ENCODE measurements at places on chromosomes 6 and 20.

- peak; percentile 7 for DNase-seq
Observed at GRCh38 chr6:146700078-146700686, 101.4 kb downstream of the ADGB start.

DNA sequence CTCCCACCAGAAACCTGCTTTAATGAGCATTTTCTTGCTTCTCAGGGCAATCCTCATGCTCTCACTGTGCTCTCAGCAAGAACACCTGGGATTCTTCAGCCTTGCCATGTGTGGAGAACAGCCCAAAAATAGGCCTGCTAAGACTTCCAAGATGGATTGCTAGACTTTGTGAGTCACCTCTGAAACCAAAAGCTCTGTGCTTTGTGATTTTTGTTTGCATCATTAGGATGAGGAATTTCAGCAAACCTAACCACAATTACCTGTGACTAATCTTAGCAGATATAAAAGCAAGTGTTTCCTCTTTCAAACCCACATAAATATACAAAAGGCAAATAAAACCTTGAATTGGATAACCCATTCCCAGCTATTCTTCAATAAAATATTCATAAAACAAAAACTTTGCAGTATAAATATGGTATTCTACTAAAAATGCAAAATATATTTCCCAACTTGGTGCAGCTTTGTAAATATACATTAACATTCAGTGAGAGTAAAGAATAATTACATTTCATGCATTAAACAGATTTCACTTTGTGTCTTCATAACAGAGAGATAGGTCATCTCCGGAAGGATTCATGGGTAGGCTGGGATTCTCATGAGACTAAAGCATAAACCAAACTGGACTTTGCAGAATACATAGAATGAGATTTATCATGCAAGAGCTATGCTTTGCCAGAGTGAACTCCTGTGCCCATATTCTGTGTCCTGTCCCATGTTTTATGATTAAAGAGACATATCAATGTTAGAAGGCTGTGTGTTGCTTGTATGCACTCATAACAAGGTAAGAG, 33.5 kb downstream of the TPBG start:
- no peak for DNase-seq

GRCh38 chr20:17748279-17748678, 48.5 kb downstream of the BANF2 start:
- DNase-seq, result no peak

- no peak for DNase-seq
Observed at GRCh38 chr6:132401618-132402285, 477 bp upstream of the MOXD1 start.

GRCh38 chr20:47292581-47292980, 63.9 kb downstream of the ZMYND8 start:
- no peak for DNase-seq

DNA sequence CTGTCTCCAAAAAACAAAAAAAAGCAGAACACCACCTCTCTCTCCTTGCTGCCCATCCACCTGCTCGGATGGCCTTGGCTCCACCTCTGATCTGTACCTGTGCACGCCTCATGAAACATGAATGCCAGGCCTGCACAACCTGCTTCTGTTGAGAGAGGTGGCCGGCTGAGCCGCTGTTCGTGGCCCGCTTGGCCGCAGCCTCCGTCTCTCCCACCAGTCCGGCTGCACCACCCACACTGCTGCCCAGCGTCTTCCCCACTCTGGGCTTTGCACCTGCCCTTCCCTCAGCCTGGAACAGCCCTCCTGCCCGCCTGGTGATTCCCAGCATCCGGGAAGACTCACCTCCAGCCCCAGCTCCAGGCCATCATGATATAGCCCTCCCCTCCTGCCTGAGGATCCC, 12.2 kb upstream of the ZBTB46 start:
- DNase-seq, result no peak

DNA sequence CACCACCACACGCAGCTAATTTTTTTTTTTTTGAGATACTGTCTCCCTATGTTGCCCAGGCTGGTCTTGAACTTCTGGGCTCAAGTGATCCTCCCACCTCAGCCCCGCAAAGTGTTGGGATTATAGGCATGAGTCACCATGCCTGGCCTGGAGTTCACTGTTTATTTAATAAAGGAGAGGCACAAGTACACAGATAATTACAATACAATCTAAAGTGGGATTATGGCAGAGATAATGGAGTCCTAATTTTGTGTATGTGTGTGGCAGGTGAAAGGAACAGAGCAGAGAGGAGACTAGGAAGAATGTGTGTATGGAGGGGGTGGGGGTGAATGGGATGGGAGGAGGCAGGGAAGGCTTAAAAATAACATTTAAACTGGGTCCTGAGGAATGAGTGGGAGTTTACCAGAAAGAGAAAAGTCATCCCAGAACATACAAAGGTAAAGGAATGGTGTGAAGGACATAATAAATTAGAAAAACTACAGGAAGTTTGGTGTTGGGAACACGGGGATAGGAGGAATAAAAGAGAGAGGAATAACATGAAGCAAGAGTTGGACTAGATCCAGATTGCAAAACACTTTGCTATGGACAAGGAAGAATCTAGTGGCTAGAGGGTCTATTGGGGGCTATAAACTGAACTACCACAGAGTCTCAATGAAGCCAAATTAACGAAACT, 4.4 kb downstream of the NCOA5 start:
- DNase-seq, result no peak

GRCh38 chr6:44006123-44006871, 121.0 kb downstream of the MRPL14 start:
- DNase-seq, result no peak

DNA sequence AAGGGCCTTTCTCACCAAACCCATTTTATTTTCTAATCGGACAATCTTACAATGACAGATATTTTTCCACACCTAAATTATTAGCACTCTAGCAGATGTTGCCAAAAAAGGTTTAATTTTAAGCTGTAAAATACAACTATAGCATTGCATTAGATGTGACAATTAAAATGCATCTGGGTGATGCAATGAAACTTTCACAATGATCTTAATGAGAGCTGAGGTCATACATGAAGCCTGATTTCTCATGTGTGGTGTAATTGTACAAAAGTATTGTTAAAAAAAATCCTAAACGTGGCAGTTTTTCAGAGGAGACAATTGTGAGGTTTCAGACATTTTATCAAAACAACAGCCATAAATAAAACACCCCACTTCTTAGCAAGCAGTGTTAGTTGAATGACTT, 606.0 kb downstream of the HDGFL1 start:
- no peak for DNase-seq

- DNase-seq, result no peak
Observed at GRCh38 chr6:128149796-128150195, 248.9 kb upstream of the THEMIS start.

- DNase-seq, result no peak
Observed at GRCh38 chr6:26441977-26442376, 1.7 kb downstream of the BTN3A3 start.

GRCh38 chr6:106733386-106733785, 104.0 kb downstream of the QRSL1 start:
- DNase-seq, result no peak

GRCh38 chr6:7108964-7109836, 1.4 kb downstream of the RREB1 start:
- no peak for DNase-seq

- no peak for DNase-seq
Observed at GRCh38 chr20:40422656-40423055, 266.4 kb downstream of the MAFB start.

DNA sequence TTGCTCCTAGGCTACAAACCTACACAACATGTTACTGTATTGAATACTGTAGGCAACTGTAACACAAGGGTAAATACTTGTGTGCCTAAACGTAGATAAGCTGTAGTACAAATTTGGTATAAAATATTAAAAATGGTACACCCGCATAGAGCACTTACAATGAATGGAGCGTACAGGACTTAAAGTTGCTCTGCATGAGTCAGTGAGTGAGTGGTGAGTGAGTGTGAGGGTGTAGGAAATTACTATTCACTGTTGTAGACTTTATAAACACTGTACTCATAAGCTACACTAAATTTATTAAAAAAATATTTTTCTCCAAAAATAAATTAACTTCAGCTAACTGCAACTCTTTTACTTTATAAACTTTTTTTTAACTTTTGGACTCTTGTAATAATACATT, 391.6 kb downstream of the ADGRB3 start:
- no peak for DNase-seq

- DNase-seq, result no peak
Observed at GRCh38 chr6:126167726-126168125, 172.2 kb upstream of the CENPW start.

- DNase-seq, result no peak
Observed at GRCh38 chr6:131197716-131198115, 62.4 kb downstream of the AKAP7 start.

DNA sequence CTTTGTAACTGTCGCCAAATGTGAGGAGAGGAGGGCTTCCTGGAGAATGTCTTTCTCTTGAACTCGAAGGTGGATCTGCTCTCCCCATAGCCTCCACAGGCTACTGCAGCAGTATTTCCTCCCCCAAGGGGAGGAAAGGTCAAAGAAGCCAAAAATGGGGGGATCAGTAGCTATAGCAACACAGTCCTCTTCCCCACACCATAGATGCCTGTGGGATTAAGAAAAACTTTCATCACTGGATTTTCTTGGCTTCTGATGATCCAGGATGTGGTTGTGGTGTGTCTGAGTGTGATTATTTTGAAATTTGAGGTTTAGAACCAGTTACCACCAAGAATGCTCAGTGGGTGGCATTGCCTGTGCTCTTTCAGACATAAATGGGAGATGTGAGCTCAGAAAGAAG, 140.1 kb upstream of the SPACA1 start:
- peak; percentile 28 for DNase-seq

DNA sequence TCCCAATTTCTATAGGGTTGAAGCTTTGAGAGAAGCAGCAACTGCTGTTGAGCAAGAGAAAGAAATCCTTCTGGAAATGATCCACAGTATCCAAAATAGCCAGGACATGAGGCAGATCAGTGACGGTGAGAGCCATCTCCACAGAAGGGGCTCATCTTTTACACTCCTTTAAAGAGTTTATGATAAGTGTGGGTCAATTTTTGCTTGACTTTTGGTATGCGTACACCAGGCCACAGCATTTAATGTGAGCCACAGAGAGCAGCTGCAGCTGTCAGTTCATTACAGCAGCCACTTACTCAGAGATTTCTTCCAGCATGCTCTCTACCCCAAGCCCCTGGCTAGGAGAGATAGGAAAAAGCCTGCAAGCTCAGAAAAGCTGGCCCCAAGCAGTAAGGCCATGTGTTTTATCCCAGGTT, 9.9 kb downstream of the BAG2 start:
- no peak for DNase-seq

DNA sequence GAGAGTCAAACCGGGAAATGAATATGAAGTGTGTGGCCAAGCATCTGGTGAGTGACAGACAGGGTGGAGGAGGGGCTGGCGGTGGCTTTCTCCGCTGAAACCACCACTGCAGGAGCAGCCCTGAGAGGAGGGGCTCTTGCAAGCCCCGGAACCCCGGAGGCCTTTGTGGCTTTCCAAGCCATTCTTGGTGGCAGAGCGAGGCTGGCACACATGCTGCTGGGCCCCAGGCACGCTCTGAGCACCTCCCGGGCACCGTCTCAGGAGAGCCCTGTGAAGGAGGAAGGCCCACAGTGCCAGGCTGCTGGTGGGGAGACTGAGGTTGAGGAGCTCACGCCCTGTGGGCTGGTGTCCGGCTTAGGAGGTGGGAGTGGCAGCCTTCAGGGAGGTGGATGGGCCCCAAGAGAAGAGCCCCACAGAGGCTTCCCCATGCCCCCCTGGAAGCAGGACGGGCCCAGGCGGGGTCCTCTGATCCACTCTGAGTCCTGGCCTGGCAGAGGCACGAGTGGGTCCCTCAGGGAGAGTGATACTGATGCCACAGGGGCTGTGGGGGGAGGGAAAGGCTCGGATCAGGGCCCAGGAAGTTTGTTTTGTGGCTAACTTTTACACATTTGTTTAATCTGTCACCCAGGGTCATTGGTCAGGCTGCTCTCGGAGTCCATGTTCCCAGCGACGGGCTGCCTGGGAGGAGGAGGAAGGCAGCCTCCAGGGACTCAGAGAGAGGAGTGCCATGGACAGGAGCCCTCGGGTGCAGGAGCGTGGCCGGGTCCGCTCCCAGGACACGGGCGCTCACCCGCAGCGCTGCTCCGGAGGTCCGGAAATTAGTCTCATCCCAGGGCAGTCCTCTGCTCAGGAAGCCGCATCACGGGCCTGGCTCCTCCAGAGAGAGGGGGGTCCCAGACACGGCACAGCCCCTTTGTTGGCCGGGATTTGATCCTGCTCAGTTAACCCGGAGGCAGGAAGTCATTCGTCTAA, 170.7 kb downstream of the ERMARD start:
- DNase-seq, result no peak

GRCh38 chr6:157457787-157458186, 76.8 kb downstream of the ZDHHC14 start:
- DNase-seq, result no peak

DNA sequence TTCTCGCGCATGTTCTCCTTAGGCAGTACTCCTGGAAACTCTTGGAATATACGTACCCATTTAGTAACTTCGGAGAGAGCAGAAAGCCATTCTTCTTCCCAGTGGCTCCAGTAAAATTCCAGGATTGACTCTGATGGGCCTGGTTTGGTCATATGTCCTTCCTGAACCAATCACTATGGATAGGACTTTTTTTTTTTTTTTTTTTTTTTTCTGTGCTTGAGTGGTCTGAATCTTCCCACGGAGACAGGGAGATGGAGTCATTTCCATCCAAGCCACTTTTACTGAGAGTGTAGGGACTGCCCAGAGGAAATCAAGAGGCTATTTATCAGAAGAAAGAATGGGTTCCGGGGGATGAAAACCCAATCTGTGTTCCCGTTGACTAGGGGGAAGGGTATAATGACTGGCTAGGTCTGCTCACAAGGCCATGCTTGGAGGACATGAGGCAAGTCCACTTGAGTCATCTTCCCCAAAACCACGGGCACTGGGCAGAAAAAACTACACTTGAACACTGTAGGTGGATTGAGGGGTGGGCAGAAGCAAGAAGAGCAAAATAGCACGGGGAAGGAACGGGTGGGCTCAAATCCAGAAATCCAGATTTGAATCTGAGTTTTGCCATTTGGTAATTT, 35.4 kb upstream of the MRPS18A start:
- no peak for DNase-seq

- no peak for DNase-seq
Observed at GRCh38 chr6:137731960-137732616, 135.0 kb upstream of the TNFAIP3 start.

GRCh38 chr6:31356216-31356945, 598 bp downstream of the HLA-B start:
- DNase-seq, result no peak

- no peak for DNase-seq
Observed at GRCh38 chr20:61662968-61663331, 402.7 kb downstream of the TAF4 start.

DNA sequence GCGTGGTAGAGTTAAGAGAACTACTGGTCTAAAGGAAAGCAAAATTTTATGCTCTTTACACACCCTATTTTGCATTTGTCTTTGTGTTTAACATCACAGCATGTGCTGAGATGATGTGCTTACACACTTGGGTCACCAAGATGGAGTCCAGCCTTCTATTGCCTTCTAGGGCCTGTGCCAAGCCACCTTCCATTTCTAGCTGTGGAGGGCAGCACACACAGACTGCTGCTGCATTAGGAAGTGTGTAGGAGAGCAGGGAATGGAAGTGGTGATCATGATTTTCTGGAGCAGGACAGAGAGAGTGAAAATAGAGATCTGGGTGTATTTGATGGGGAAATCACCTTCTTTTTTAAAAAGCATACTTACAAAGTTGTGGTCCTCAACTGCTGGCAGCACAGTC, 191.6 kb downstream of the SOX4 start:
- DNase-seq, result no peak

Measured in GM19239 (cell line).